ENCODE measurements at places on chromosomes 16 and 17.

DNA sequence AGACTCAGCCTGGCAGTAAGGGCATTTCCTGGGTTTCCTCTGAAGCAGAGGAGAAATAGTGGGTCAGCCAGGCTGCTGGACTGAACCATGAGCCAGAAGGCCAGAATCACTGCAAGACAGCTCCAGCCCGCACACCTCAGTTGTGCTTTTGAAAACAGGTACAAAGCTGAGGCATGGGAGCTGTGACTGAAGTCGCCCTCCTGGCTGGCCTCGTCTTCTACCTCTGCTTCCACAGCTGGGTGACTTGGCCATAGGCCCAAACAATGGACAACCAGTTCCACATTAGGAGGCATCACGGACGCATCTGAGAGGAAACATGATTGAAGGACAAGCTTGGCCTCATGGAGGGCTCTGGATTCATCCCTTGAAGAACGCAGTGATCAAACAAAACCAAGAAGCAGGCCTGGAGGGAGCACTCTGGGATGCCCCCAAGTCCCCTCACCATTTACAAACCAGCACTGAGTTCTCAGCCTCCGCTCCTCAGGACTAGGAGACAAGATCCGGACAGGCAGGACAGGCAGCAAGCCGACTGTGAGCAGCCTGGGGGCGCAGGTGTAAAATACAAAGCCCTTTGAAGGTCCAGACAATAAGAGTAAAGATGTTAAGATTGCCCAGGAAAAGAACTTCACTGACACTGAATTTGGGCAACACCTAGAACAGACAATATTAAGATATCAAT is 68.7 kb downstream of the N4BP1 start:
- no peak for DNase-seq

DNA sequence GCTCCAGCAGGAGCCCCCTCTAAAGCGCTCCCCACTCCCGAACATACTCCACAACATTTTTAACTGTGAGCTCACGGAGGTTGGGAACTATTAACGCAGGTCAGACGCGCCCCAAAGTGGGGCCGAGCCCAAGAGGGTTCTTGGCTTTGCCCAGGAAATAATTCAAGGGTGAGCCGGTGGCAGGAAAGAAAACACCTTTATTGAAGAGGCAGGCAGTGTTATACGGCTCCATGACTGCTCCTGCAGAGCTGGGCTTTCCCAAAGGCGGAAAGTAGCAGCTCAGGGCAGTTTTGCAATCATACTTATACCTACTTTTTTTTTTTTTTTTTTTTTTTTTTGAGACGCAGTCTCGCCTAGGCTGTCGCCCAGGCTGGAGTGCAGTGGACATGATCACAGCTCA is 6.2 kb downstream of the ADCY9 start:
- DNase-seq = no peak

DNA sequence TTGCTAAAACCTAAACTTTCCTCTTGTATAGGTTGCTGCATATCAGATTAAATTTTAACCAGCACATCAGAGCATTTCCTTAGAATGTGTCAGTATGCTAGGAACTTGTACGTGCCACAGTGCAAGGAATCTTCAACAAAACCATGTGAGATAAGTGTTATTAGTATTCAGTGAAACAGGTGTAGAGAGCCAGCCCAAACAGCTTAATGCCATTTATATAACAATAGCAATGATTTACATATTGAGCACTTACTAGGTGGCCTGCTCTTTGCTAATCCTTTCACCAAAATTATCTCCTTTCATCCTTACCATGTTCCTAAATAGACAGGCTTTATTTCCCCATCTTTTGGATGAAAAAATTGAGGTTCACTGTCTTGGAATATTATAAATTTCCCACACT is 485.7 kb downstream of the HS3ST4 start:
- no peak for DNase-seq

GRCh38 chr17:81973432-81973831 is 4.0 kb upstream of the ASPSCR1 start:
- DNase-seq = no peak

DNA sequence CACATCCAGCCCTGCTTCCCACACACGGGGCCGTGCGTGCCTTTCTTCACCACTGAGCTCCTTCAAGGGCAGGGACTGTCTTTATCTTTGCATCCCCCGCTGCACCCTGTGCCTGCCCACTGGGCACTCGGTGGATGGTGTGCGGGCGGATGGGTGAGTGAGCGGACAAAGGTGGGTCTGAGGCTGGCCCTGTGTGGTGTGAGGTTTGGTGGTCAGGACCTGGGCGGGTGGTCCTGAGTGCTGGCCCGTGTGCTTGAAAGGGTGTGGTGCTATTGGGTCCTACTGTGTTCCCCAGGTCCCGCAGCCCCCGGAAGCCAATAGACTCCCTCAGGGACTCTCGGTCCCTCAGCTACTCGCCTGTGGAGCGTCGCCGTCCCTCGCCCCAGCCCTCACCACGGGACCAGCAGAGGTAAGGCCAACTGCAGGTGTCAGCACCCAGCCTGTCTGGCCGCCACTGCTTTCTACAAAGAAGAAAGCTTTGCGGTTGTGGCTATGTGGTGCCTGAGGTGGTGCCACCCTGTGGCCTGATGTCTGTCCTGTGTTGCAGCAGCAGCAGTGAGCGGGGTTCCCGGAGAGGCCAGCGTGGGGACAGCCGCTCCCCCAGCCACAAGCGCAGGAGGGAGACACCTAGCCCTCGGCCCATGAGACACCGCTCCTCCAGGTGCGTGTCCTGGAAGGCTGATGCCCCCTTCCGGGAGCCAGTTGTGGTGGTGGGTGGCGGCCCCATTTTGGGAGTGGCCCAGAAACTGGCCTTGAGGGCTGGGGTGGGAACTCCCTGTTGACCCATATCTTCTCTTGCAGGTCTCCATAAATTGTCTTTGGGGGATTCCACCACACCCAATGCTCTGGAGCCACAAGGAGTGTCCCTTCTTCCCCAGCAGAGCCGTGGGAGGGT is 6.8 kb downstream of the ELOB start:
- no peak for DNase-seq

DNA sequence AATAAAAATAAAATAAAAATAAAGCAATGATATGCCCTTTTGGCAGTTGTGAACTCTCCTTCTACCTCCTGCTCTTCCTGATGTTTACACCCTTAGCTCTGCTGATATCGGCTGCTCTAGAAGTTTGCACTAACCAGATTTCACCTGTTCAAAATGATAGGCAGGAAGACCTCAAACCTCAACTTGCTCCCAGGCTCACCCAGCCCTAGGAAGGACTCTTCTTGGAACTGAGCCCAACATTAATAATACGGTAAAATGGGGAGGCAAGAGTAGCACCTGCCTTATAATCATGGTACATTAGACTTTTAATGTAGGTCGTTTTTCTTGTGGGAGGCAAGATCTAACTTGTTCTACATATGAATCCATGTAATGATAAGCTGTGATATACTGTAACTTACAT is 61.2 kb upstream of the MED13 start:
- no peak for DNase-seq

DNA sequence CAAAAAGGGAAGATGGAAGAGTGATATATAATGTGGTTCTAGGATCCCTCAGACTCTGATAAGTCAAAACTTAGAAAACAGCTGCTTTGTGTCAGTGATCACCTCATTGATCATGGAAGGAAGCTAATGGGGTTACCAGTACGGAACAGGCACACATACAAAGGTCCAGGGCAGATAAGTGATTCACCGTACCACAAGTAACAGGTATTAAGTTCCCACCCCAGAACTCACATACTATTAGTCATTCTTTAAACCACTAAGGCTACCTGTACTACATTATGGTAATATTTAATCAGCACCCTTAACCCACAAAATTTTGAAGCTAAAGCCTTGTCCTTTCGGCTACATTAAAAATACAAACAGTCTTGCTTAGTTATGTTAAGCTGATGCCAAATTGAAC is 17.4 kb downstream of the RNF43 start:
- no peak for DNase-seq

DNA sequence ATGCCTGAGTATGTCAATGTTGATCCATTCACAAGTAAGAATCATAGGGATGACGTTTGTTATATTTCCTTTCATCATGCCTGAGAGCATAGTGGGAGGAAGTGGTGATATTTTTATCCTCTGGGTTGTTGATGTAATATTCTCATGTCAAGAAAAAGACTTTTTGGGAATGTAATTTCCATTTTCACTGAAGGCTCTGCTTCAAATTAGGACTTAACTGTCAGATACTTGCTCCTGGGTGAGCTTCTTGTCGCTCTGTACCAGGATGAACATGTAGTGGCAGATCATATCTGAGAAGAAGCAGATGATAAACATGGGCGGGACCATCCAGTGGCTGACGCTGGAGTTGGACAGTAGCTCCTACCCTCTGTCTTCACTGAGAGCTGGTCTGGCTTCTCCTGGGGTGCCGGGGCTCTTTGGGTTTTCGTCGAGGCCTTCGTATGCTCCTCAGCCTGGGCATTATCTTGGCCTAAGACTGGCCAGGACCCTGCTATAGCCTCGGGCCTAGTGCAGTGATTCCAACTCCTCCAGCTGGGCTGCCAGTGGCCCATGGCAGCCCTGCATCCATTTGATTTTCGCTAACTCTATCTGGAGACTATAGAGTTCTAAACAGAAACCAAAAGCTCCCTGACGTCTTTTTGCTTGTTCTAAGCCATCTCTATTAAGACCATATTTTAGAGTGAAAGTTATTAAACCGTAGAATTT is 19.7 kb downstream of the CYB5B start:
- DNase-seq = no peak

- no peak for DNase-seq
Measured at GRCh38 chr16:69003500-69003899, 102.0 kb upstream of the HAS3 start.

- no peak for DNase-seq
Measured at GRCh38 chr16:64711596-64711995, 410.3 kb downstream of the CDH11 start.

GRCh38 chr16:77645764-77646163 is 76.5 kb upstream of the NUDT7 start:
- no peak for DNase-seq

DNA sequence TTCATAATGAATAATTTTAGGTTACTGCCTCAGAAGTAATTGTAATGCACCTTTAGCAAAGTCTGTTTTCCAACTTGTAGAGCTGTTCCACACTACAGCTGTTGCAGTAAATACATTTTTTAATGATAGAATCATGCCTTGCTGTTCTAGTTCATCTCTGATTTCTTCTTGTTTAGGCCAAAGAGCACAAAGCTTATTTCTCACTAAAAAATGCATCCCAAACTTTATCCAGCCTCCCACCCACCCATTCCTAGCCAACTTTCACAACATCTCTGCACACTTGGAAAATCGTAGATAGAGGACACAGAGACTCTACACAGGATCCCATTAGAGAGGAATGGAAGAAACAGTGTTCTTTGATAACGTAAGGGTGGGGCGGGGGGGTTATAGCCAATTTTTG is 252.2 kb upstream of the DYNLRB2 start:
- DNase-seq = no peak

- no peak for DNase-seq
Measured at GRCh38 chr17:81324851-81325713, 30.0 kb upstream of the SLC38A10 start.

GRCh38 chr16:49924078-49924477 is 68.2 kb upstream of the ZNF423 start:
- DNase-seq = no peak

GRCh38 chr17:6592173-6592572 is 35.8 kb upstream of the PITPNM3 start:
- no peak for DNase-seq

- peak; percentile 95 for DNase-seq
Measured at GRCh38 chr16:56807011-56807675, 57.9 kb upstream of the SLC12A3 start.

DNA sequence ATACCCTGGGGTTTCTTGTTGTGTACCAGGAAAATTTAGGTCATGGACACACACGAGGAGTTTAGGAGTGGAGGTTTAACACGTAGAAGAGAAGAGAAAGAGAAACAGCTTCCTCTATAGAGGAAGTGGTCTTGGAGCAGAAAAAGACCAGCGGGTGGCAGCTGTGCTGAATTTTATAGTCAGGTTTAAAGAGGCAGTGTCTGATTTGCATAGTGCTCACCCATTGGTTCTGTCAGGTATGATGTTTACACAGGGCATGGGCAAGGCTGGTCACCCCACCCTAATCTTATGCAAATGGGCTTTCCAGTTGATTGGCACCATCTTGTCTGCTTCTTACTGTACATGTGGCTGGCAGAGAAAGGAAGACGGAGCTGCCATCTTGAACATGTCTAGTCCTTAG is 309.0 kb downstream of the CDH13 start:
- DNase-seq = no peak

GRCh38 chr16:86059253-86060171 is 160.6 kb downstream of the IRF8 start:
- DNase-seq = no peak

GRCh38 chr16:57530104-57530521 is 6.3 kb downstream of the CCDC102A start:
- no peak for DNase-seq

- DNase-seq = no peak
Measured at GRCh38 chr17:29252101-29252791, 5.6 kb downstream of the CRYBA1 start.

DNA sequence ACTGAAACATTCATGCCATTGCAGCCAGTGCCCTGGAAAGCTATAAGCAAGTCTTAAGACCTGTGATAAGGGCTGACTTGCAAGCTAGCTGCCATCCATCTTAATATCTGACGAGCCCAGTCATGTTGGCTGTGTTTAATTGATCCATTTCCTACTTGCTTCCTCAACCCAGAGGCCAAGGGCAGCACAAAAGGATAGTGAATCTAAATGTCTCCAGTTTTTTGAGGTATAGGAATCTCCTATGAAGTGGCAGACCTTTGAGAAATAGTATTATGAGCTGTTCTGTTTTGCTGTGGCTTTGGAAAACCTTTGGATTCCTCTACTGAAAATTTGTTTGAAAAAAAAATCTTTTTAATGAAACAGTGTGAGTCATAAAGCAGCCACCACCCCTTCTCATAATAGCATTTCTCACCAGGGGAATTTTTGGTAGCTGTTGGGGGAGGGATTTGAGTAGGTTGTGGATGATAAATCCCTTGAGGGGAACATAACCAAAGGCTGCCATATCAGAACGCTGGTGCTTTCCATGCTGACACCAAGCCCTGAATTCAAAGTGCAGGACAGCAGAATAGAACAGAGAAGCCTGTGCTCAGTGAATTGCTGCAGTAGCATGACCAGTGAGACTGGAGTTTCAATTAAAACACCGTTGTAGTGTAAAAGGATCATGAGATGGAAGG is 12.9 kb downstream of the ZNRF1 start:
- no peak for DNase-seq

DNA sequence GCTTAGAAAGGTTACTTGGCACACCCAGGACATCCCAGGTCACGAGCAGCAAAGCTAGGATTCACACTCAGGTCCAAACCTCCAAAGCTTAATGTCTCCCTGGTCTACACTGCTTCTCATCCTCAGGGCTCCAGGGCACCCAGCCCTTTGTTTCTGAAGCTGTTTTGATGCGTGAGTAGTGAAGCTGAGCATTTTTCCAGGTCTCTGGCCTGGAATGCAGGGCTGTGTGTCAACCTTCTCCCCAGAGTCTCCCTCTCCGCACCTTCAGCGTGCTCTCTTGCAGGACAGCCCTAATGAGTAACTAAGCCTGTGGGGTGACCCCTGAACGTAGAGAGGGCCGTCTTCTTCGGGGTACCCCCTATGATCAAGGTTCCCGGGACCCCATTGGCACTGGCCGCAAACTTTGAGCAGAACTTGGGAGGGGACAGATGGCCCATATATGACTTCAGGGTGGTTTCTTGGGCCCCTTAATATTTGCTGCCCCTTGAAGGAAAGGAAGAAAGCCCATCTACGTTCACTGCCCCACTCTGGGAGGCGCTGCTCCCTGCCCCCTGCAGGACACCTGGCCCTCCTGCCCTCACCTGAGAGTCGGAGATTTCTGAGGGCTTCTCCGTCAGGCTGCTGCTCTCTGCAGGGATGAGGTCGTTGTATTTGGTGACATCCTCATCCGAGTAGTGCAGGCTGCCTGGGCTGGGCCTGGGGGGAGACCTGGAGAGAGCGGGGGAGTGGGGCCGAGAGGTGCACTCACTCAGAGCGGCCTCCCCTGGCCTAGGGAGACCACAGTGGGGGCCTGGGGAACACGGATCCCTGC is 36.4 kb upstream of the CDC42EP4 start:
- DNase-seq = no peak
